ENCODE measurements at places on chromosomes 6 and 20. TPM values are rescaled to one million over a fixed set of nuclear protein-coding genes. Genes with fewer than 3 reads are reported as not detected.

The APOBEC2 gene
- total RNA-seq, result not detected

DNA sequence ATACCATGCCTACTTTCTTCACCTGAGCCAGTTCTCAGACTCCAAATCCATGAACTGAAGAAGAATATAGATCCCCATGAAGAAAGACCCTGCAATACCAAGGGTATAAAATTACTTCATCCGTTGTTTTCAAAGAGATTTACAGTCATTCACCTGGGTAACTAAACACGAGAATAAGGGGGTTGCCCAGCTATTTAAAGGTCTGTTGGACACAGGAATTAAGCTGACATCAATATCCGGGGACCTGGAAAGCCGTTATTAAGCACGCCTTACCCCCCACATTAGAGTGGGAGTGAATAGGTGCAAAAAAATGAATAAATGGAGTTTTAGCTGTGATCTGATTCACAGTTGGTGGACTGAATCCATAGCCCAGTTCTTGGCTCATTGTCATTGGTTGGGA, 28.9 kb downstream of the CLVS2 start:
- no peaks in the 10 kb centered on the region for H3K4me1 ChIP-seq
- no peaks in the 10 kb centered on the region for H3K27me3 ChIP-seq
- no peak for DNase-seq
- H3K36me3 ChIP-seq, result no peaks in the 10 kb centered on the region
- no peak overlapping the region for H3K4me3 ChIP-seq
- no peak overlapping the region for H3K27ac ChIP-seq

- no peak overlapping the region for H3K4me3 ChIP-seq
- no peak for DNase-seq
- no peaks in the 10 kb centered on the region for H3K27me3 ChIP-seq
- no peak overlapping the region for H3K27ac ChIP-seq
- no peaks in the 10 kb centered on the region for H3K36me3 ChIP-seq
Measured at GRCh38 chr20:47825011-47825762, 39.9 kb upstream of the SULF2 start.

GRCh38 chr6:28525496-28526039, at the start of gene GPX5:
GPX5 (plus strand) TSS chr6:28525881; CDS start chr6:28526014, 133 bp downstream.
- H3K27ac ChIP-seq, result no peak within 1 kb of the TSS
- 0 out of 2 replicates have a peak, but pooled peaks cover under 1% of the 10 kb centered on the region for H3K4me1 ChIP-seq
- DNase-seq, result peak; percentile 17
- H3K4me3 ChIP-seq, result no peak within 1 kb of the TSS
- no peaks in the 10 kb centered on the region for H3K36me3 ChIP-seq

The LIN28B gene
- 96.4 TPM for total RNA-seq

DNA sequence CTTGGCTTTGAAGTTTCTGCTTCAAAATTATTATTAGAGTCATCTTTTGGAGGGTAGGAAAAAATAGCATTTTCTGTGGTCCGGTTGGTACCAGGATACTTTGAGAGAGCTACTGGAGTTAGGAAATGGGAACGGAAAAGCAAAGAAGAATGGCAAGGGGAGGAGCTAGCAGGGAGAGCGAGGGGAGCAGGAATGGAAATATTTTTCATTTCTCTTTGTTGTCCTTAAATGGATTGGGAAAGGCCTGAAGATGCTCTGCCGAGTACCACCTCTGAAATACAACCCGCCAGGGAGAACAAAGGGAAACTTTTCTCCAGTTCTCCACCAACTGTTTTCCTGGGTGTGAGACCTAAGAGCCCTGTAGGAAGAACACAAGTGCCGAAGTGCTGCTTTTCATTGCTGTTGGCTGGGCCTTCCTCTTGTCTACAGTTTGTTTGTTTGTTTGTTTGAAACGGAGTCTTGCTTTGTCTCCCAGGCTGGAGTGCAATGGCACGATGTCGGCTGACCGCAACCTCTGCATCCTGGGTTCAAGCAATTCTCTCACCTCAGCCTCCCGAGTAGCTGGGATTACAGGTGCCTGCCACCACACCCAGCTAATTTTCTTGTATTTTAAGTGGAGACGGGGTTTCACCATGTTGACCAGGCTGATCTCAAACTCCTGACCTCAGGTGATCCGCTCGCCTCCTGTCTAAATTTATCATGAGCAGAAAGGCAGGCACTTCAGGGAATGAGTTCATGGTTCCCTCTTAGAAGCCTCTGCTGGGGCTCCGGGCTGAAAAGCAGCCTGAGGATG, 3.5 kb upstream of the TRAF3IP2 start:
- H3K27me3 ChIP-seq, result no peaks in the 10 kb centered on the region
- DNase-seq, result no peak
- H3K36me3 ChIP-seq, result no peaks in the 10 kb centered on the region

The RHAG gene
- total RNA-seq, result not detected

The WRNIP1 gene
- 50.4 TPM for total RNA-seq

GRCh38 chr6:52724406-52725121, 38.7 kb downstream of the GSTA2 start:
- H3K27ac ChIP-seq, result no peak overlapping the region
- no peaks in the 10 kb centered on the region for H3K27me3 ChIP-seq
- H3K4me1 ChIP-seq, result no peaks in the 10 kb centered on the region
- H3K36me3 ChIP-seq, result no peaks in the 10 kb centered on the region
- no peak overlapping the region for H3K4me3 ChIP-seq

The SYCP2 gene
- 2.1 TPM for total RNA-seq

- H3K4me1 ChIP-seq, result 0 out of 2 replicates have a peak, but pooled peaks cover 3% of the 10 kb centered on the region
- H3K4me3 ChIP-seq, result no peak overlapping the region
- no peaks in the 10 kb centered on the region for H3K36me3 ChIP-seq
- H3K27ac ChIP-seq, result no peak overlapping the region
- no peaks in the 10 kb centered on the region for H3K27me3 ChIP-seq
Measured at GRCh38 chr6:89984926-89985750, 90.9 kb downstream of the GJA10 start.

The TEAD3 gene
- total RNA-seq, result 26.5 TPM

The ACTL10 gene
- 1.9 TPM for total RNA-seq

GRCh38 chr6:90803956-90804355, 217.1 kb upstream of the MAP3K7 start:
- DNase-seq, result no peak
- H3K27ac ChIP-seq, result no peak overlapping the region
- H3K4me1 ChIP-seq, result peaks cover 24% of the 10 kb centered on the region
- H3K36me3 ChIP-seq, result no peaks in the 10 kb centered on the region

DNA sequence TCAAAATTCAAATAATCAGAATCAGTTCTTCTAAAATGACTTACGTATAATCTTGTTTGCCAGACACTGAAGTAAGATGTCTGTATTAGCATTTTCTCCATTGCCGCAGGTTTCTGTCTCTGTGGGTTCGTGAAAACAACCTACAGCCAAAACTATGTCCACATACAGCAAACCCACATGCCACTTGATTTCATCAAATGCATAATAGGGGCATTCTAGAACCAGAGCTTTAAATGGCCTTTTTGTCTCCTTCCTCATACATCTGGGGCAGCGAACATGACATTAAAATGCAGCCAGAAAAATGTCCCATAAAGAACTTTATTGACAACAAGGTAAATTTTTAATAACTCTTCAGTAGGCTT, 90.2 kb upstream of the QKI start:
- H3K4me1 ChIP-seq, result no peaks in the 10 kb centered on the region
- no peaks in the 10 kb centered on the region for H3K36me3 ChIP-seq
- no peaks in the 10 kb centered on the region for H3K27me3 ChIP-seq

DNA sequence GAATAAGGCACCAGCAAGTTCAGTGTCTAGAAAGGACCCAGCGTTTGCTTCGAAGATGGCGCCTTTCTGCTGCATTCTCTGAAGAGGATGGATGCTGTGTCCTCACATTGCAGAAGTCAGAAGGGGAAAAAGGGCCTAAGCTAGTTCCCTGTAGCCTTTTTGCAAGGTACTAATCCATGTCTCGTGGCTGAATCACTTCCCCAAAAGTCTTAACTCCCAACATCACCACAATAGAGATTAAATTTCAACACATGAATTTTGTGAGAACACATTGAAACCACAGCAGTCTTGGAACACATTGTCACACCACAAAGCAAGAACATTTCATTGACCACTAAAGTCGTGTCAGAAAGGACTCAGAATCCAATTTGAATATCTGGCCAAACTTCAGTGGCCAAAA, 42.1 kb downstream of the KLHL31 start:
- H3K27ac ChIP-seq, result no peak overlapping the region
- no peaks in the 10 kb centered on the region for H3K4me1 ChIP-seq
- H3K36me3 ChIP-seq, result no peaks in the 10 kb centered on the region
- H3K4me3 ChIP-seq, result no peak overlapping the region

The PSORS1C2 gene
- total RNA-seq, result not detected

The TULP4 gene
- 46.6 TPM for total RNA-seq

DNA sequence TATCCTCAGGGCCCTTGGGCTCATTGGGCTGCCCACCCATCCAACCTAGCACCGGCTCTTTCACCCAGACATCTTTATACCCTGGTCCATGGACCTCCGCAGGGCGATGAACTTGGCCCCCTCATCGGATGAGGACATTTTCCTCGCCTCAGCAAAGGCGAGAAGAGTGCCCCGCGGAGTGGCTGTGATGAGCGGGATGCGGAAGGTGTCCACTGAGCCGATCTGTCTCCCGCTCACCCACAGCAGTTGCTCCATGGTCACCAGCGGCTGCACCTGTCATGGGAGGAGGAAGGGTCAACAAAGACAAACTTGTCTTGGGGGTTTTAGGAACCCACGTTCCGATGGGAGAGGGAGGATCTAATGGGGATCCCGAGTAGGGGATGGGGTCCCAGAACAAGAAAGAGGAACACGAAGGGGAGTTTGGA, 690 bp downstream of the NEU1 start:
- H3K4me3 ChIP-seq, result peak overlapping the region; percentile 59
- H3K27ac ChIP-seq, result no peak overlapping the region
- no peak for DNase-seq
- H3K36me3 ChIP-seq, result no peaks in the 10 kb centered on the region

DNA sequence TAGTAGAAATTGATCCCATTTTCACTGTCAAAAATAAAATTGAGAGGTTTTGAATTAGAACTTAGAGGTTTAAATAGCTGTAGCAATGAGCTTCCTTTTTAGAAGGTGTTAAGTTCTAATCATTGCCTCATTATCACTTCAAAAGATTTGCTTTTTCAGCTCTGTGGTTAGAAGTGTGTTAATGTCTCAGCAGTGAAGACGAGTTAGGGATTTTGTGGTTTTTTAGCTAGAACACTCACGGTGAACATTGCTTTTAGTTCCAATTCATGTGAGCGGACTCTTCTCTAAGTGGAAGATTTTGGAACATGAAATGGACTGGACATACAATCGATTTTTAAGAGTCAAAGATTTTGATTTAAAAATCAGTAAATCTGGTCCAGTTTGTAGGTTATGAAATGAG, 12.7 kb upstream of the IFNGR1 start:
- no peak overlapping the region for H3K4me3 ChIP-seq
- H3K27ac ChIP-seq, result no peak overlapping the region
- no peaks in the 10 kb centered on the region for H3K27me3 ChIP-seq
- H3K4me1 ChIP-seq, result no peaks in the 10 kb centered on the region

The CHRNA4 gene
- total RNA-seq, result 3.9 TPM

DNA sequence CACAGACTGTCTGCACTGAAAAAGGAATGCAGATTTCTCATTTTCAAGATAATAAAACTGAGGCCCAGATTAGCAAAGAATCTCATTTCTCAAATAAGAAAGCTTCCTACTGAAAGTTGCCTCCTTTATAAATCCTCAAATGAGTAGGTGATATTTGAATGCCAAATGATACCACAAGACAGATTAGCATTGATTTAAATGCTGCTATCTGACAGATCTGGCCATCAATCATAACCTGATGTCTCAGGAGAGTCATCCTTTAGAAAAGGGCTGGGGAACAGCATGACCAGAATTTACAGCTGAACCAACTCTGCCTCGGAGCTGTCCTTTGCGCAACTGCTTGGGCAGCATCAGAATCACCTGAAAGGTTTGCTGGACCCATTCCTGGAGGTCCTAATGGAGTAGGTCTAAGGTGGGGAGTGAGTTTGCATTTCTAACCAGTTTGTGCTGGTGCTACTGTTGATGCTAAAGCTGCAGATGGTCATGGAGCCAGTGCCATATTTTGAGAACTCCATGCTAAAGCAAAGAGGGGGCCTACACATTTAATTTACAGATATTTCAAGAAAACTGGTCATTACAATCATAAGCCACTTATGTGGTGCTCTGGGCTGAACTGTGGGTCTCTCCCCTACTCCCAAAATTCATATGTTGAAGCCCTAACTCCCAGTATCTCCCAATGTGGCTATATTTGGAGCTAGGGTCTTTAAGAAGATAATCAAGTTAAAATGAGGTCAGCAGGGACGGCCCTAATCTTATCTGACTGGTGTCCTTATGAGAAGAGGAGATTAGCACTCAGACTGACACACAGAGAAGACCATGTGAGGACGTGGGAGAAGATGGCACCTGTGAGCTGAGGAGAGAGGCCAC, 295.5 kb upstream of the JARID2 start:
- H3K27me3 ChIP-seq, result no peaks in the 10 kb centered on the region
- H3K27ac ChIP-seq, result no peak overlapping the region
- H3K4me3 ChIP-seq, result no peak overlapping the region
- no peak for DNase-seq

The FIG4 gene
- 16.9 TPM for total RNA-seq

The MAN1A1 gene
- 8.7 TPM for total RNA-seq

- no peak overlapping the region for H3K4me3 ChIP-seq
- 0 out of 2 replicates have a peak overlapping the region, but pooled peaks have one; percentile 1 for H3K27ac ChIP-seq
- H3K27me3 ChIP-seq, result no peaks in the 10 kb centered on the region
Measured at GRCh38 chr20:35398660-35399144, 13.1 kb downstream of the UQCC1 start.

GRCh38 chr6:118383924-118384323, 164.2 kb upstream of the PLN start:
- H3K27me3 ChIP-seq, result no peaks in the 10 kb centered on the region
- H3K36me3 ChIP-seq, result no peaks in the 10 kb centered on the region
- H3K4me3 ChIP-seq, result no peak overlapping the region

The ZKSCAN8 gene
- total RNA-seq, result 22.6 TPM

The SYNDIG1 gene
- 7.4 TPM for total RNA-seq

- no peak overlapping the region for H3K27ac ChIP-seq
- no peaks in the 10 kb centered on the region for H3K4me1 ChIP-seq
- no peak for DNase-seq
- no peak overlapping the region for H3K4me3 ChIP-seq
- H3K36me3 ChIP-seq, result no peaks in the 10 kb centered on the region
Measured at GRCh38 chr6:130516604-130517003, 150.8 kb downstream of the TMEM200A start.

The MLN gene
- total RNA-seq, result not detected

GRCh38 chr20:59391975-59392374, 91.6 kb downstream of the EDN3 start:
- 0 out of 2 replicates have a peak, but pooled peaks cover 1% of the 10 kb centered on the region for H3K4me1 ChIP-seq
- H3K27me3 ChIP-seq, result no peaks in the 10 kb centered on the region
- no peak overlapping the region for H3K27ac ChIP-seq
- H3K4me3 ChIP-seq, result no peak overlapping the region

DNA sequence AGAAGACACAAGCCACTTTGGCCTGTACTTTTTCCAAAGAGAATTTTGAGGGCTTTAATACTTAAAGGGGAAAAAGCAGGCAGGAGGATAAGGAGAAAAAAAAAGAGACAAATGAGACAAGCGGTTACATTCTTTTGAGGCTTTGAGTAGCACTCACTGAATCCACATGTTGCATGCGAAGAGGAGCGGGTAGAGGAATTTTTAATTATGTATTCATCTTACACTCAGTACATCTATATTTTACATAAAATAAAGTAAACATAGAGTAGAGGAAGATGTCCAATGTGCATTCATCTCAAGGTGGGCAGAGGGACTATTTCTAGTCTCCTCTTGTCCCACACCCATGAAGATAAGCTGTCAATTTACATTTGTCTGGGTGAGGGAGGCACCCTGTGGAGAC, 266.9 kb downstream of the CD109 start:
- H3K4me3 ChIP-seq, result no peak overlapping the region
- DNase-seq, result peak; percentile 4
- H3K4me1 ChIP-seq, result no peaks in the 10 kb centered on the region
- H3K27ac ChIP-seq, result no peak overlapping the region
- H3K27me3 ChIP-seq, result no peaks in the 10 kb centered on the region
- no peaks in the 10 kb centered on the region for H3K36me3 ChIP-seq

Measured in GM23338 (cell line).